ENCODE measurements at places on chromosomes 2 and 18. TPM values are rescaled to one million over a fixed set of nuclear protein-coding genes. Genes with fewer than 3 reads are reported as not detected.

DNA sequence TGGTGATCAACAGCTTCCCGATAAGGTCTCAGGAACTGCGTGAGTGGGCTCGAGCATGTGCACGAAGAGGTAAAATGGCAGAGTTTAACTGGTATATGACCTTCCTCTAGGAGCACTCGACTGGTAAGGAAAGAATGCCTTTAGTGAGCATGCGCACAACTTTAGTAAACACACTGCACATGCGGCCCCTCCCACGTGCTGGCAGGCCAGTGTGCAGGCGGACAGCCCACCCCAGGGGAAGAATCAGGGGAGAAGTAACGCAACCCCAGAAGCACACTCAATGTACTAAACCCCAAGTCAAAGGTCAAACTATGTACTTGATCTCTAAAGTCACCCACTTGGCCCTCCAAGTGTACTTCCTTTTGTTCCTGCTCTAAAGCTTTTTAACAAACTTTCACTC, 28.7 kb upstream of the SLC25A52 start:
- DNase-seq = no peak

DNA sequence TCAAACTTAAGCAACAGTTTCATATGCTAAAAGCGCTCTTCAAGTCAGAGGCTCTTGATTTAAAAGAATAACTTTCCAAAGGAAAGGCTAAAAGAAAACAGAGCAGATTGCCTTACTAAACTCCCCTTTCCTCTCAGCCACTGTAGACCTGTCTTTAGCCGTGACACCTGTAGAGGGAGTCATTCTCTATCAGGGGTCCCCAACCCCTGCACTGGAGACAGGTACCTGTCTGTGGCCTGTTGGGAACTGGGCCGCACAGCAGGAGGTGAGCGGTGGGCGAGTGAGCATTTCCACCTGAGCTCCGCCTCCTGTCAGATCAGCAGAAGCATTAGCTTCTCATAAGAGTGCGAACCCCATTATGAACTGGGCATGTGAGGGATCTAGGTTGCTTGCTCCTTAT, 9.6 kb downstream of the SLC14A1 start:
- no peak for DNase-seq

- DNase-seq = peak; percentile 77
Measured at GRCh38 chr2:38465789-38466127, 88.7 kb upstream of the ATL2 start.

- no peak for DNase-seq
Measured at GRCh38 chr2:204234879-204235278, 298.3 kb downstream of the ICOS start.

GRCh38 chr2:218648088-218648786, 11.2 kb downstream of the ZNF142 start:
- peak; percentile 51 for DNase-seq

The ZNF385B gene
- 1.8 TPM for total RNA-seq

DNA sequence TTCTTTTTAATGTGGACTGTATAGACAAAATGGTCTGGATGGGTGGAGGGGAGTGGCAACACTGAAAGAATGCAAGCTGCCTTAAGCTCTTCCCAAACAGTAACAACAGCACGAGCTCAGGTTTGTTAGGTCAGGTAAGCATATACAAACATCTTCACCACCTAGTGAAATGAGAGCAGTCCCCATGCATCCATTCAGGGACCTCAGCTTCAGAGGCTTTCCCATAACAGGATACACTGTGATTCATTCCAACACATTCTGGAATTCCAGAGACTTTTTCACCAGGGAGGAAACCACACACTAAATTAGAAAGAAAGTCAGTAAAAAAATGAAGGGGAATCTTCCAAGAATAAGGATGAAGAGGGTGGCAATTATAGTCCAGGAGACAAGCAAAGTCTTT, 50.4 kb upstream of the BZW1 start:
- no peak for DNase-seq

DNA sequence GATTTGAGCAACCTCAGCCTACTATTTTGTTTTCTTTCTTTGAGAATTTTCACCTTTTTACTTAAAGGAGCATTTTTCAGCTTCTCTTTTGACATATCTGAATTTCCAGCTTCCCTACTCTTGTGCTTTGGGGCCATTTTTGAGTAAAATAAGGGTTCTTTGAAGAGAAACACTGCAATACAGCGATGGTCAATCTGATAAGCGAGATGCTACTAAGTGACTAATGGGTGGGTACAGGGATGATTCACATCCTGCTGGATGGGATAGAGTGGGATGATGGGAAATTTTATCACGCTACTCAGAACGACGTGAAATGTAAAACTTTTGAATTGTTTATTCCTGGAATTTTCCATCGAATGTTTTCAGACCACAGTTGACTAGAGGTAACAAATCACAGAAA, 211.5 kb downstream of the TMEM247 start:
- DNase-seq = no peak

The MC5R gene
- not detected for total RNA-seq

The TUBA4B gene
- not detected for total RNA-seq

GRCh38 chr2:237868631-237869342, 9.4 kb downstream of the RAMP1 start:
- no peak for DNase-seq

- no peak for DNase-seq
Measured at GRCh38 chr2:101368376-101368775, 18.9 kb downstream of the CREG2 start.

DNA sequence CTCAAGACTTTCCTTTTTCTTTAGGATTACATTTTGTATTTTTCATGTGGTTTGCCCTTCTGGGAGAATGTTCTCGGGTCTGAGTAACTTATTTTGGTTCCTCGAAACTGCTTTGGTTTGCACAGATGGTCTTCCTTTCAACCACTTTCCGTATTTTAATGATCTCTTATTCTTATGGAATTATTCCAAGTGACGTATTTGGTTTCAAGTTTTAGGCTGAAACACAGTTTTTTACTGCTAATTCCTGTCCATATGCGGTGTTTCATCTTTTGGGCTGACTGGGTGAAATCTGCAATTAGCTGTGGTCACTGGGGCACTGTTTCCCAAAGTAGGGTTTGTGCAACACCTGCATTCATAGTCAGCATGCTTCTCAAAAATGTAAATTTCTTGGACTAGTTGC, 122.7 kb downstream of the CAPN13 start:
- DNase-seq = no peak

GRCh38 chr2:196274387-196274809, 103.0 kb upstream of the STK17B start:
- DNase-seq = no peak

DNA sequence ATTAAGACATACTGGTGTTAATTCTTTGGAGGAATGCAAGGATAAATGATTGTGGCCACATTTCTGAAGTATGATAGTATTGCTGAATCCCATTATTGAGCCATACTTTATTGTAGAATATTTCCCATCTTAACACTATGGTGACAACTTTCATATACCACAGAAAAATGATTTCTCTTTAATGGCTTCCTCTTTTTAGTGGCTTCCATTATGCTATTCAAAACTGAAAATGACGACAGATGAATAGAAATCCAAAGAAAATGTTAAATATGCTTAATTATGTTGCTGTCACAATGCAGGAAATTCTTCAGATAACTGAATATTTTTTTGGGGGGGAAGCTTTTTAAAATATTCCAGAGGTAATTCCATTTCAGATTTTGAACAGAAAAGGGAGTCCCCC, 88.9 kb upstream of the TMEM200C start:
- DNase-seq = no peak

Measured in stomach (tissue), 19 donors.